NCI-H2227 treated with DMSO at 0.1 percent for 48 hours (cell line): ENCODE measurements at places on chromosomes 6 and 20.

GRCh38 chr20:45341939-45342854, 6.0 kb downstream of the SDC4 start:
- no peak for DNase-seq

GRCh38 chr20:16100767-16101166, 472.5 kb downstream of the KIF16B start:
- no peak for DNase-seq

DNA sequence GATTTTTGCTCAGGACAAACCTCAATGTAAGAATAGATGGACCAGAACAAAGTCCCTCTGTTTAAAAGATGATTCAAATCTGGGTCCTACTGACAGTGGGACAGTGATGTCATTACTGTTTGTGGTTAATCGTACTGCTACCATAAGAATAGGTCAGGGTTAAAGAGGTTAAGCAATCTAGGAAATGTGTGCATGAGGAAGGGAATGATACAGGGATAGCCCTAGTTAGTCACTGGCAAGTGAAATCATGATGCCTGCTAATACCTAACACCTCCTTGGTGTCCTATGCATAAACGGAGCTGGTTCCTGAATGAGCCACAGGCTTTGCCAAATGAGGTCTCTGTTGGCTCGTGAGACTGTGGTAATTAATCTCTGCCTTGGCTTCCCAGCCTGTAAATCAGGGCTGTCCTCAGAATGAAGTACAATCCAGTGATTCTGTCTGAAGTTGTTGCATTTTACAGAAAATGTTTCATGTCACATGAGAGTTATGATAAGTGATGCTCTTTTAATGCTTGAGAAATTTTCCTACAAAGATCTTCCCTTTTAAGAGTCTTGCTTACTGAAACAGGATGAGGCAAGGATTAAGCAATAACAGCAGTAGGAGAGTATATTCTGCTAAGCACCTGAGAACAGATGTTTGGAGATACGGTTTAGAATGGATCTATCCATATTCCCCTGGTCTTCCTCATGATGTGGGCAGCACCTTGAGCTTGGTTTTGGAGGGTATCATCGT, 3.8 kb downstream of the MEP1A start:
- DNase-seq, result no peak

DNA sequence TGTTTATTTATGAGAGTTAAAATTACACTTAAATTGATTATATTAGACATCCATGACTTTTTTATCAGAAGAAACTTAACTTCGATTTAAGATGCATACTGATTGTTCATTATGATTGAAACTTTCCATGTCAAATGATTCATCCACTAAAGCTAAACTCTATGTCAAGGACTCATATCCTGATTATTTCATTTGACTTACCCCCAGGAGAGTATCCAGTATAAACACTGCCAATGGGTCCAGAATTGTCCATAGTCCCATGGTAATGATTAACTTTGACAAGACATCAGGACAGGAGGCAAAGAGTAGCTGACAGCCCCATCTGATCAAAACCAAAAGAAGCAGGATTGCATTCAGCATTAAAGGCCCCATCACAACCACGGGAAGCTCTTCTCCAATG, 709.9 kb downstream of the TFAP2A start:
- no peak for DNase-seq

GRCh38 chr6:104884867-104885517, 25.3 kb upstream of the HACE1 start:
- peak; percentile 4 for DNase-seq

DNA sequence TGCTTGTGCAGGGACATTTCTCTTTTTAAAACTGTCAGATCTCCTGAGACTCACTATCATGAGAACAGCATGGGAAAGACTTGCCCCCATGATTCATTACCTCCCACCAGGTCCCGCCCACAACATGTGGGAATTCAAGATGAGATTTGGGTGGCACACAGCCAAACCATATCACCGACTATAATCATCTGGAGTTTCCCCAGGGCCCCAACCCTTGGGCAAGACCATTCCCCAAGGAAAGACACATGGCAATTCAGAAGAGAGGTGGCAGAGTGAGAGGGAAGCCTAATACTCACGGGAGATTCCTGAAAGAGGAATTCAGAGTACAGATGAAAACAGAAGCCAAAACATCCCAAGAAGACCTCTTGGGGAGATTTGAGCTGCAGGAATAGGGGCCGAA, 291.0 kb upstream of the PLCB4 start:
- DNase-seq, result no peak

GRCh38 chr20:15564981-15565380, 1008.3 kb downstream of the KIF16B start:
- no peak for DNase-seq

DNA sequence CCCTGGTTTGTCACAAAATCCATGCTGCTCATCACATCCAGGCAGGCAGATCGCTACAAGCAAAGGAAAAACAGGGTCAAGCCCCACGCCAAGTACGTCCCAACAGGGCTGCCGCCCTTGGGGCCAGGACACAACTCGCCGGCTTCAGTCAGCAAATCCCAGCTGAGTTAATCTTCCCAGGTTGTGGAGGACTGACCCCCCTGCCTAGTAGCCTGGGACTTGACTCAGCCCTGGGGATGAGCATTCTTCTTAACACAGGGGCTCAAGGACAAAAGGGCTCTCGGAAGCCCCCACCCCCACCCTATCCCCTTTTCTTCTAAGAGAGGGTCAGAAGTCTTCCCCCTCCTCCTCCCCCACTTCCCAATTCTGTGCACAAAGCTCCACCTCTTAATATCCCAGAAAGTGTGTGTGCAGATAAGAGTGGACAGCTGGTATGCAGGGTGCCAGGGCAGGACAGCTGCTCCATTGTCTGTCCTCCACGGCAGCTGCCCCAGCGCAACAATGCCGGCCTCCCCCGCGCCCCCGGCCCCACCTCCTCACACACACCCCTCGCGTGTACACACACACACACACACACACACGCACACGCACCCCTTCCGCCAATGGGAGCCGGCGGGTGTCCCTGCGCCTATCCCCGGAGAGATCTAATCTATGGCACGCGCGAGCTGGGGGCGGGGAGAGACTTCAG, 4.5 kb downstream of the DLL1 start:
- DNase-seq, result no peak

GRCh38 chr6:7143476-7143974, 35.8 kb downstream of the RREB1 start:
- DNase-seq, result peak; percentile 31

- DNase-seq, result no peak
Measured at GRCh38 chr20:31713312-31714273, 9.1 kb downstream of the BCL2L1 start.

DNA sequence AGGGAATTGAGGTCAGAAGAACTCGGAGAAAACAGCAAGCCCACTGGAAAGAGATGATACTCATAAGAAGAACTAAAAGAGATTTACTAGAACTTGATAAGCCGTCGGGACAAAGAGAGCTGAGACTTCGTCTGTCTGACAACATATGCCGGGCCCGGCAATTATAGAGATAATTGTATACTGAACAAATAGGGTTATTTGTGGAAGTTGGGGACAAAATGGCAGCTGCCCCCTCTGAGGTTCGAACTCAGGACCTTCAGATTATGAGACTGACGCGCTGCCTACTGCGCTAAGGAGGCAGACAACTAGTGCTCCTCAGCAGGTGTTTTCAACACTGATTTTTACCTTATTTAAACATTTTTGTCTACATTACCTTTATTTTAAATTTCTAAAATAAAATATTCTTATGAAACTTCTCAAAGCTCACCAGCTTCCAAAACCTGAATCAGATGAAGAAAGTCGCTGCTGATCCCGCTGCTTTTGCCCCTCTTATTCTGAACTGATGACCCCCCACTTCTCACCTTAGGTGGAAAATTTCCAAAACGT, 29.3 kb upstream of the TRIM27 start:
- peak; percentile 78 for DNase-seq
